ENCODE measurements at places on chromosomes 11 and 22.

DNA sequence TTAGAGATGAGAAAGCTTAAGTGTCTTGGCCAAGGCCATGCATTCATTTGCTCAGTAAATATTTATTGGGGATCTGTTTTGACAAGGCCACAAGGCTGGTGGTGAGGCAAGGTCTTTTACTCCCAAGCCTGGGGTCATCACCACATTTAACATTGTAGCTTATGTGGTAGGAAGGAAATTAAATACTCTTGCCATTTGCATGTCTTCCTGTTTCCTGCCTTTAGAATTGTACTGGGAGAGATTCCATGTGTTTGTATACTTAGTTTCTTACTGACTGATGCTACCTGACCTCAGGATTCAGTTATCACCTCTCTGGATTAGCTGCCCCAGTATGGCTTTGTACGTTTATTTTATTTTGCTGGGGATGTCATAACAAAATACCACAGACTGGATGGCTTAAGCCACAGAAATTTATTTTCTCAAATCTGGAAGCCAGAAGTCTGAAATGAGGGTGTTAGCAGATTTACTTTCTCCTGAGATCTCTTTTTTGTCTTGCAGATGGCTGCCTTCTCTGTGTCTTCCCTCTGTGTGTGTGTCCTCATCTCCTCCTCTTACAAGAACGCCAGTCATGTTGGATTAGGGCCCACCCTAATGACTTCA lies 44.8 kb downstream of the SPECC1L start:
- DNase-seq, result no peak

GRCh38 chr22:22916215-22916951 lies 28.8 kb downstream of the IGLL5 start:
- DNase-seq, result no peak

DNA sequence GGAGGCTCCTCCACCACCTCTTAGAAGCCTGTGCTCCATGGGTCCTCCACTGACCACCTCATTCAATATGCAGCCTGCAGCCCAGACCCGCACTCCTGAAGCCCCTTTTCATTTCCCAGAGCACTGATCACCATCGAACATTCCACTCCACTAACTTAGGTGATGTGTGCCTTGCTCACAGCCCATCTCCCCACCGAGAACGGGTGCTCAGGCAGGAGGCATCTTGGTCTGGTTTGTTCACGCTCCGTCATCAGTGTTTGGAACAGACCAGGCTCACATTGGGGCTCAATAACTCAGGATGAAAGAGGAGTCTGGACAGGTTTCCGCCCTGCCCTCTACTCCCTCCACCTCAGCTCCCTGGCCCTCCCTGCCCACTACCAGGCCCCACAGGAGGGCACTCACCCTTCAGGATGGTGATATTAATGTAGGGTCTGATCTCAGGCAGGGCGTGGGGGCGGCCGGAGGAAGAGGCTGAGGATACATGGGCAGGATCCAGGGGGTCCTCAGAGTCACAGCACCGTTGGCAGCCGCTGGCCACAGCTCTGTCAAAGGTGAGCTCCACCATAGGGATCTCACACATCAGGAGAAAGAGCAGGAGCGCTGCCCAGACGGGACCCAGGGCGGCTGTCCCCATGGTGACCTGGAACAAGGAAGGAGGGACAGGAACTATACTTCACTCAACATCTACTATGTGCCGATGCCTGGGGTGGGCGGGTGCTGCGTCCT lies 3.1 kb downstream of the C1QTNF6 start:
- no peak for DNase-seq

DNA sequence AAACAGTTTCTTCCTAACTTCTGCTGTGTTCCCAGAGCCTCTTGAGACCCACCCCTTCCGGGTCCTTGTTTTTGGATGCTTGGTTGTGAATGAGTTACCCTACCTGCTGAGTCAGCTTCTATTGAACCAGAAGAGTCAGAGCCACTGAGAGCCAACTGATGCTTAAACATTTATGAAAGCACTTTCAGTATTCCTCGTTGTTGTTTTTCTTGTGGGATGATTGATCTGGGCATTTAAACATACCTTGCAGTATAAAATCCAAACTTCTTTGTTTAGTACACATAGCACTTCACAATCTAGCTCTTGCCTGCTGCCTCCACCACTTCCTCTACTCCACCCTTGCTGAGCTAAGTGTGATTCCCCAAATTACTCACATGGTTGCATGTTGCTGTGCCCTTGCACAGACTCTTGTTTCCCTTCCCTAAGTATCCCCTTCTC lies 5.5 kb downstream of the PRSS23 start:
- no peak for DNase-seq

- no peak for DNase-seq
These were observed 988.6 kb downstream of the BRD1 start for GRCh38 chr22:48838846-48839730.

- DNase-seq, result no peak
These were observed 16.1 kb downstream of the POU2AF1 start for GRCh38 chr11:111362887-111363411.
